ENCODE measurements at places on chromosomes 1 and 21.
A peak's percentile ranks its signal among the peaks of the same experiment; 100 is the strongest.

- DNase-seq: no peak
Observed at GRCh38 chr1:220791956-220792355, 5.2 kb downstream of the MTARC1 start.

GRCh38 chr1:151495316-151495715 is 15.9 kb upstream of the CGN start:
- DNase-seq: no peak

GRCh38 chr1:4599521-4599920 is 54.9 kb upstream of the AJAP1 start:
- no peak for DNase-seq

DNA sequence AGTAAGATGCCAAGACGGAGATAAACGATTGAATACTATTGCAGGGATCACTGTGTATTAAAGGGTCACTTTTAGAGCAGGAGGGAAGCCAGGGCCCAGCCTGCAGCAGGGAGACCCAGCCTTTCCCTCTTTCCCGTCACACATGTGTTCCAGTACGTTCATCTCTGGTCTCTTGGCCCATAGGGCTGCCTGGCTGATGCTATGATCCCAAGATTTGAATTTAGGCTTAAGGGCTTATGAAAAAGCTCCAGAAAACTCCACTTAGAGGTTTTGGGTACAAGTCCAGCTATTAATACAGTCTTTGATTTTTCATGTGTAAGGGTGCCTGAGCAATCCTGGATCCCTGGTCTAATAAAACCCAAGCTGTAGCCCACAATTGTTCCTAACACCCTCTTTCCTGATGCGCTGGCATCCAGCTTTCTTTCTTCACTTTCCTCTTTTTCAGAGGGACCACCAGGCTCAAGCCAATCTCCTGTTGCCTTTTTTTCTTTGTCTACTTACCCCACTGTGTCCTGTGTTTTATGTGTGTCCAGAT is 359.6 kb upstream of the USP24 start:
- DNase-seq: no peak

DNA sequence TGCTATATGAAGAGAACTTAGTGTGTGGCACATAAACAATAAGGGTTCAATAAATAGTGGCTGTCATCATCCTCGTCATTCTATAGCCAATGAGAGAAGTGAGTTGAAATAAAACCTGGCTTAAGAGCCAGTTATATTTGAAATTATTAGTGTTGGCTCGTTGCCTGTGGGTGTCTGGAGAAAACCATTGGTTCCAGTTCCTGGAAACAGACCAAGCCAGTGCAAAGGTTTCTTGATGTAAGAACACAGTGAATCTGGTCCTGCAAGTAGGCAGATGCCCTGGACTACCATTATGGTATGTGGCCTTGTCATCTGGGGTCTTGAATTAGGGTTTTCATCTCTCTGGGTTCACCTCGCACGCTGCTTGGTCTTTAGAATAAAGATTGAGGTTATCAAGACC is 43.3 kb downstream of the URB2 start:
- no peak for DNase-seq

GRCh38 chr21:35222541-35222941 is 173.4 kb upstream of the RUNX1 start:
- DNase-seq: peak; percentile 11

- no peak for DNase-seq
Observed at GRCh38 chr21:31222142-31222541, 121.9 kb downstream of the TIAM1 start.

DNA sequence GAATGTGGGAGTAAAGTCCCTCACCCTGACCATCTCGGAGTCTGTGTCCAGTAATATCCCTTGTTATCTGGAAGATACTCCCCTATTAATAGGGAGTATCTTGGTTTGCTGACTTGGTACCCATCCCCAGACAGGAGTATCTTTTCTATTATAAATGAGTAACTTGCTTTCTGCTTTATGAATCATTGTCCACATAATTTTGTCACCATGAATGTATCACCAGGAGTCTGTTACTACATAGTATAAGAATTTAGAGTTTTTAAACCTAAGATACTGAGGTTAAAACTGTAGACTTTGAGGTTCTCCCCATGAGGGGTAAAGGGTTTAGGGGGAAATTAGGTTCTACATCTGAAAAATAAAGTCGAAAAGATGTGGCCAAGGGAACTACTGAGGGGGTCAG is 175.6 kb downstream of the FCRL5 start:
- DNase-seq: no peak

DNA sequence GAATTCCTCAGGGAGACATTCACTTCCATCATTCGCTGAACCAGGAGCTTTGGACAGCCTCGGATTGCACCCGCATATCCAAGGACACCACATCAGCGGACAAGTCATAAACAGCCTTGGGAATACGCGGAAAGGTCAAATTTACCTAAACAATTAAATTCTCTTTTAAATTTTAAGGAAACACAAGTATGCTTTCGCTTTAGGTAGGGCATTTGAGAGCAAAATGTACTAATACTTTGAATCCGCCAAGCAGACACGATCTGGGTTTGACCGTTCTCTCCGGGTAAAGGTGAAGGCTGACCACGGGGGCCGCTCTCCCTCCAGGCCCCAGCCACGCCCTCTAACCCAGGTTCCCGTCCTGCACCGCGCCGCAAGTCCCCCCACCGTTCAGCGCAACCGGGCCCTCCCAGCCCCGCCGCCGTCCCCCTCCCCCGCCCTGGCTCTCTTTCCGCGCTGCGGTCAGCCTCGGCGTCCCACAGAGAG is 479 bp upstream of the ACADM start:
- DNase-seq: peak; percentile 49

GRCh38 chr1:61170328-61171238 is 88.2 kb downstream of the NFIA start:
- no peak for DNase-seq

DNA sequence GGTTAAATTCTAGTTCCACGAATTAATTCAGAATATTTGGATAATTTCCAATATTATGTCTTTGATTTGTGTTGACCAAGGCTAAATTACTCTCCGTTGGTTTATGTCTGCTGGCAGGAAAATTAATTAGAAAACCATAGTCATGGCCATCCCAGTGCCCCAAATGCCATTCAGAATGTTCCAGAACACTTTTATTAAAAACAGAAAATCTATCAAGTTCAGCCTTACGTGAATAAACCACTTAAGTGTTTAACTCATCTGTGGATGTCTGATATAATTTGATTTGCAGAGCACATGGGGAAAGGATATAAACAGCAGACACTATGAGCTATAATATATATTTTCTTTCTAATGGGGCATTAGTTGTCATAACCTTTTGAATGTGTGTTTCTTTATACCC is 480.7 kb downstream of the MRPL39 start:
- DNase-seq: no peak

DNA sequence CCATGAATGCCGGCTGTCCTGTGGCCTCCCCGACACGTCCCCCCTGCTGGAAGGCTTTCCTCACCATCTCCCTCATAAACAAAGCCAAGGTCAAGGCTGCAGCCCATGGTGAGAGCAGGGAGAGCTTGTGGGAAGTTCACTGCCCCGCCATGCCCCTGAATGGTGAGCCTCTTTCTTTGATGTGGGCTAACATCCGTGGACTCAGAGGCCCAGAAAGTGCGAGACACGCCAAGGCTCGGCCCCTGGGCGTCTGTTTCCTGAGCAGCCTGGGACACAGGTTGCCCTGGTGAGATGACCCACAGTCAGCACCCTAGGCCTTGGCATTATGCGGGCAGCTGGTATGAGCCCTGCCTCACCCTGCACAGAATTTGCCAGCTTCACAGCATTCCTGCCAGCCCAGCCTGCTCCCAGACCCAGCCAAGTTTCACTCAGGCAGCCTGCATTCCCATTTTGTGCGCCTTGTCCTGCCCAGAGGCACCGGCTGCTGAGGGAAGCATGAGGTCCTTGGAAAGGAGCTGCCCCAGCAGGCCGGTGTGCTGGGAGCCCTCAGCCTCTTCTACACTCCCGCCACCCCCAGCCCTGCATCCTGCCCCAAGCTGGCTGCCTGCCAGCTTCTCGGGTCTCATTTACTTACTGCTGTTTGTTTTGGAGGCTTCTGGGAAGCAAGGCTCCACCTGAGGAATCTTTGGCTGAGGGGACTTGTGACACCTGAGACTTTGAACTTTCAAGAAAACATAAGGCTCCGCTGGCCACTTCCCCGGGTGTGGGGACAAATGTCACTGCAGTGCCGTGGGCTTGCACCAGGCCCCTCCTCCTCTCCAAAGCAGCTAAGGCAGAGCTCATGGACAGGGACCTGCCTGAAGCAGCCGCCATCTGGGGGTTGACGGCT is 31.9 kb downstream of the NEK2 start:
- DNase-seq: no peak

GRCh38 chr1:8302081-8302956 is 15.6 kb upstream of the SLC45A1 start:
- no peak for DNase-seq

- DNase-seq: no peak
Observed at GRCh38 chr1:211259638-211260126, 516 bp downstream of the RCOR3 start.

GRCh38 chr1:234755449-234755863 is 145.5 kb upstream of the IRF2BP2 start:
- DNase-seq: no peak

- no peak for DNase-seq
Observed at GRCh38 chr1:193069748-193070385, 10.5 kb downstream of the RO60 start.

DNA sequence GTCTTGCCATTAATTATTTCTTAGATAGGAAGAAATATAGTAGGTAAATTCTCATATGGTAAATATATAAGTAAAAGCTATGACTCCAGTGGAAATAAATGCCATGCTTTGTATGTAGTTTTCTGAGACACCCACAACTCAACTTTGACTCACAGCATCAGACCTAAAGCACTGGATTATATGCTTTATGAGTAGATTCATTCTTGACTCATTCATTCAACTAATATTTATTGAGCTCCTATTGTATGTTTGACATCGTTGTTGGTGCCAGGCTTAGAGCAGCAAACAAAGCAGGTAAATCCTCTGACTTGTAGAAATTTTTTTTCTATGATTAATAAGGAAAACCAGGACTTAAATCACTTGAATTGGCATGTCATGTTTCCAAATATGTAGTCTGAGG is 211.4 kb downstream of the PTPRC start:
- no peak for DNase-seq

- no peak for DNase-seq
Observed at GRCh38 chr1:162319493-162320175, 57.0 kb downstream of the SPATA46 start.

DNA sequence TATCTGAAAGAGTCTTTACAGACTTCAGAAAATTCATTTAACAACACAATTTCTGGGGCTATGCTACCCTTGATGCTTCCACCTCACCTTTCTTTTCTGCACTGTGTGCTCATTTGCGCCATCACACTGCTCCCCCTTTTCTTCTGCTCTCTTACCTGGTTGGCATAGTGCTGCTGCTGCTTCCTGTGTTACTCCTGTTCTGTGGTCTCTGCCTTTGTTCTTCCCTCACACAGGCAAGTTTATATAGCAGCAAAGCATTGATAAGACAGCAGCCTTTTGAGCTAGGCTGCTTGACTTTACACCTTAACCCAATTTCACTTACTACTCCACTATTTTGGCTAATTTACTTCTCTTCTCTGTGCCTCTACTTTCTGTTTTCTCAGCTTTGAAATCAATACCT is 18.3 kb downstream of the SGIP1 start:
- no peak for DNase-seq

Data from activated gamma-delta T cell treated with anti-CD3 and anti-CD28 coated beads, Interleukin-2, amount 50 U/mL, for 16 hours (primary cell).